ENCODE measurements at places on chromosomes 3 and 15.

DNA sequence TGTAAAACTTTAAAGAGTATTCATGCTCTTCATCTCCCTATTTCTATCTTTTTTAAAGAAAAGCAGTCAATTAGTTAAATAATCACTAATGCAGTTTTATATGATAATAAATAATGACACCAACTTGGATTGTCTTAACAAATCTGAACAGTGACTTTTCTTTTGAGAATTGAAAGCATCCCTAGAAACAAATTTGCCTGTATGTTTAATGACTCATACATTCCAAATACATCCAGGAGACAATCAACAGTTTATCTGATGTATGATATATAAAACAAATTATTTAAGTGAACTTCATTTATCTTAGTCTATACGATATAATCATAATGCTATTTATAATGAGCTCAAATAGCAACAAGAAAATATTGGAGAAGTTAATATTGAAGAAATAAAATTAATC is 78.0 kb downstream of the ALCAM start:
- DNase-seq = no peak

- DNase-seq = no peak
Observed at GRCh38 chr3:101266071-101266470, 54.3 kb downstream of the IMPG2 start.

DNA sequence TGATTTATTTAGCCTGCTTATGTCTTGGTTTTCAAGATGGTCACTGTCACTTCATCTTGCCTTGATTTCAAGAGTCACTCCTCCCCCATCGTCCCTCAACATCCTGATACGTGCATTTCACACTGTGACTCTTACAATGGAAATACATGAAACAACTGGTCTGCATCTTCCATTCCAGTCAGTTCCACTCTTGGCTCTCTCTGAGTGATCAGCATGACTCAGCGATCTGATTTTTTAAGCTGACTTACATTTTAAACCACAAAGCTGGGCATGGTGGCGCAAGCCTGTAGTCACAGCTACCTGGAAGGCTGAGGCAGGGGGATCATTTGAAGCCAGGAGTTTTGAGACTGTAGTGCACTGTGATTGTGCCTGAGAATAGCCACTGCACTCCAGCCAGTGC is 271.2 kb upstream of the ROPN1 start:
- no peak for DNase-seq

DNA sequence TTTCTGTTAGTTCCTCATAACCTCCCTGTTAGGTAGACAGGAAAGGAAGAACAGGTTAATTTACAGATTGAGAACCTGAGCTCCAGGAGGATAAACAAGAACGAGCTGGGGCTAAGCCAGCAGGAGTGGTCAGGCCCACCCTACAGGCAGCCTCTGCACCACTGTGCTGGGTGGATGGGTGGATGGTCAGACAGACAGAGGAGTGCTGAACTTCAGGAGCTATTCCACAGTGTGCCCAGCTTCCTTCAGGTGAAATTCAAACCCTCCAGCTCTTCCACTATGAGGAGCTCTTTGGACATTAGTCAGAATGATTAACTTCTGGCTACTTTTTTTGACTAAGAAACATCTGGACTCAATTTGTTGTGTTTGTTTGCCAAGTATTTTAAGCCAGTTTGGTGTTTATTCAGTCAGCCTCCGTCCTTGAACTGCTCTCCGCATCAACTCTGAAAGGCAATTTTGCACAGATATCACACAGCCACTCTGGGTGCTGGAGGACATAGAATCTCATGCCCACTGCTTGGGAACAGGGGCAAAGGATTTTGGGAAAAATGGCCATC is 361.9 kb downstream of the CLSTN2 start:
- no peak for DNase-seq

DNA sequence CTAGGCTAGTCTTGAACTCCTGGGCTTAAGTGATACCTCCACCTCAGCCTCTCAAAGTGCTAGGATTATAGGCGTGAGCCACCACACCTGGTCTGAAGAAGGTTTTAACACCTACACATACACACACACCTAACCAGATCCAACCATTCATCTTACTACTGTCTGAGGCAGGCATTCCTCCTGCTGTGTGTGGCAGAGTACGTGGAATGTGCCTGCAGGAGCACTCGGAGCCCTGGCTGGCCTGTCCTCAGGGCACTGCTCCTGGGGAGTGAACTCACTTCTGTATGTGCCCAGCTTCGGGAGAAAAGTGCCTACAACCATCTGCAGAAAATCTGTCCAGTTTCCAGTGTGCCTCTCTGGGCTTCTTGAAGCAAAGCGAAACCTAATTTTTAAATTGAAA is 58.2 kb upstream of the LIMD1 start:
- no peak for DNase-seq

DNA sequence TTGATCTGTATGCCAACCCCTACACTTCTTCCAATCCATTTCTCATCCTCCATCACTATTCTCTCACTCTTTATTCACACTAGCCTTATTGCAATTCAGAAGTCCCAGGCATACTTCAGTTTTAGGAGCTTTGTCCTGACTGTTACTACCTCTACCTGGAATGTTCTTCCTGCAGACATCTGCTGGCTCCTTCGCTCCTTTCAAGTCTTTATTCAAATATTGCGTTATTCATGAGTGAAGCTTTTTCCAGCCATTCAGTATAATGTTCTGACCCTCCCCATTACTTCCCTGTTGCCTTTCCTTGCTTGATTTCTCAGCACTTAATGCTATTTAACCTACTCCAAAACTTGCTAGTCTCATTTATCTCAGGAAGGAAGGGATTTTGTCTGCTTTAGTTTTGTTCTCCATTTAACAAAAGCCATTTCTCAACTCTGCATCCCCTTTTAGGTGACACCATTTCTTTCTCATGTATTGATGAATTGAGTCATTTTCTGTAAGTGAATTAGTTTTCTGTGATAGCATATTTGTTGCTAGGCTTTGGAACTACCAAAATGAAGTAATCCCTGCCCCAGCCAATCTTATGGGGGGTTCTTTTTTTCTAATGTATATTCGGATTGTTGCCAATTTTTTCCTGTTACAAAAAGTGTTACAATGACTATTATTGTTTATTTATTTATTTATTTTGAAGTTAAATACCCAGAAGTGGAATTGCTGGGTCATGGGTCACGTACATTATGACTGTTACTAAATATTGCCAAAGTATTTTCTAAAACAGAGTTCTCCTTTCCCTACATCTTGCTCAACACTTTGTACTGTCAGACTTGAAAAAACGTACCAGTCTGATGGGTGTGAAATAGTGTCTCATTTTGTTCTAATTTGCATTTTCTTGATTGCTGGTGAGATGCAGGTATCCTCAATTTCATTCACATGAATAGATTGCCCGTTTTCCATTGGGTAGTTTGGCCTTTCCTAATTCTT is 9.4 kb downstream of the ATP11B start:
- no peak for DNase-seq
